Activated naive CD4-positive, alpha-beta T cell treated with anti-CD3 and anti-CD28 coated beads, Interleukin-2, amount 50 U/mL, for 16 hours (primary cell): ENCODE measurements at places on chromosomes 2 and 18.

DNA sequence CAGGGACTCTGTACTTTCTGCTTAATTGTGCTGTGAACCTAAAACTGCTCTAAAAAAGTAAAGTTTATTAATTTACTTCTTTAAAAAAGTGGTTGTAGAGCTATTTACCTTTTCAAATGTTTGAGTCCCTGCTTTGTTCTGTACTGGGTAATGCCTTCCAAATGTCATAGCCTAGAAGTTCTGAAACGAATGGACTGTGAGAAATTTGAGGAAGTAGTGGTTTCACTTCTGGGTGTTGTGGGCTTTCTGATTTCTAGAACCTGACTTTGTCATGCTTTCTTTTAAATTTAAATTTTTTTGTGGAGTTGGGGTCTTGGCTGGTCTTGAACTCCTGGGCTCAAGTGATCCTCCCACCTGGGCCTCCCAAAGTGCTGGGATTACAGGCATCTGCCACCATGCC, 44.6 kb downstream of the SMAD4 start:
- no peak for DNase-seq

GRCh38 chr2:125371867-125372266, 1284.1 kb upstream of the GYPC start:
- DNase-seq = no peak

- no peak for DNase-seq
Measured at GRCh38 chr18:67771271-67771670, 254.8 kb upstream of the DSEL start.

- DNase-seq = no peak
Measured at GRCh38 chr18:79502782-79503181, 107.1 kb downstream of the NFATC1 start.
